ENCODE measurements at places on chromosomes 2 and 18. TPM values are rescaled to one million over a fixed set of nuclear protein-coding genes. Genes with fewer than 3 reads are reported as not detected.

PTH2R gene
- 0.52 TPM for total RNA-seq

COBLL1 gene
- 11.0 TPM for total RNA-seq

CNTNAP5 gene
- total RNA-seq: not detected

NETO1 gene
- not detected for total RNA-seq

NPHP1 gene
- total RNA-seq: 11.5 TPM

RAB31 gene
- total RNA-seq: 16.7 TPM

AGAP1 gene
- 18.3 TPM for total RNA-seq

B3GNT7 gene
- 0.52 TPM for total RNA-seq

AQP12B gene
- not detected for total RNA-seq

ABCA12 gene
- total RNA-seq: not detected
